Large intestine (tissue), 12 donors: ENCODE measurements at places on chromosomes 3 and 15. TPM values are rescaled to one million over a fixed set of nuclear protein-coding genes. Genes with fewer than 3 reads are reported as not detected.

Gene OR5K2
- polyA plus RNA-seq, result 0.40 TPM

DNA sequence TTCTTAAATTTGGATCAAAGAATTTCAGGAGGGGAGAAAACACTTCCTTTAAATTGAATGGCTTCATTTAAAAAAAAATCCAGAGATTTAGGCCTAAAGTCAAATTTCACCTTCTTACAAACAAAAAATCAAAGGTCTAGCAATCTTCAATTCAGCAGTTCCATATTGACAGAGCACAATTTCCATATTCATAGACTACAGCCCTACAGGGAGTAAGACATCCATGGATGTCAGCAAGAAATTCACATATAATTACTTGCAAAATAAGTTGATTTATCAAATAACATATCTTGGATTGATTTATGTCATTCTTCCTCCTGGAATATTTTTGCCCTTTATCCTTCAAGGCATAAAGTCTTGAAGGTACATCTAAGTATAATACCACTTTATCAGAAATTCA lies 103.4 kb downstream of the CNTN3 start:
- DNase-seq, result no peak
- no peak overlapping the region for H3K27ac ChIP-seq
- H3K4me3 ChIP-seq, result no peak overlapping the region
- H3K27me3 ChIP-seq, result no peaks in the 10 kb centered on the region
- no peaks in the 10 kb centered on the region for H3K36me3 ChIP-seq
- H3K4me1 ChIP-seq, result no peaks in the 10 kb centered on the region

GRCh38 chr3:37295925-37296324 lies 121.5 kb upstream of the LRRFIP2 start:
- no peak overlapping the region for H3K4me3 ChIP-seq
- peaks cover 83% of the 10 kb centered on the region for H3K36me3 ChIP-seq
- H3K27ac ChIP-seq, result no peak overlapping the region
- no peaks in the 10 kb centered on the region for H3K27me3 ChIP-seq
- no peak for DNase-seq
- no peaks in the 10 kb centered on the region for H3K4me1 ChIP-seq

Gene CELF6
- polyA plus RNA-seq, result 11.9 TPM

DNA sequence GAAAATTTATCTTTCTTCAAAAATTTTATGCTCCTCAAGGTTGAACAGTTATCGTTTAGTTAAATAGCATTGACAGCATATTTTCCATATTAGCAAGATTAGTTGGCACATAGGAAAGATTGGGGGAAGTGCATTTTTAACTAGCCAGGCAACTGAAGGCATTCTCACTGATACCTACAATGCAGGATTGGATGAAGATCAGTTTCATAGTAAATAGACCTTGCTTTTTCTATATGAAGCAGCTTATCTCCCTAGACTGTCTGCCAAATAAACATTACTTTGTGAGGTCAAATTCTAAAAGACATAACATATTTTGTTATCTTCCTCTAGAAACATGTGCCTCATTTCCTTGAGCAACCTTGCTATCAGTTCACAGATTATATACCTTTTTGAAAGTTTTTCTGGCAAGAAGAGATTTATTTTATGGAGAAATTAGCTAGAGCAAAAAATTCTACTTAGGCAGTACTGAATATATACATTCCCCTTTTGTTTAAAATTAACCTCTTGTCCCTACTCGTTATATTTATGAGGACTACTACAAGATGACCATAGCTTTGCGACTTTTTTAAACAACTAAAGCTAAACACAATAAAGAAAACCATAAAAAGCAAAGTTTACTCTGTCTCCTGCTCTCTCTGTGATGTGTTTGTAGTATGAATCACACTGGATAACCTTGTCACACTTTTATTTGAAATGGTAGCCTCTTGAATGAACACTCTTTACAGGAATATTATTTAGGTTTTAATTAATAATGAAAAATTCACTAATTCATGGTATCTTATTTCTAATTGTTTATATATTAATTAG lies 654.9 kb upstream of the TBL1XR1 start:
- peak overlapping the region; percentile 44 for H3K27ac ChIP-seq
- H3K27me3 ChIP-seq, result no peaks in the 10 kb centered on the region
- H3K36me3 ChIP-seq, result no peaks in the 10 kb centered on the region
- DNase-seq, result peak; percentile 37
- no peak overlapping the region for H3K4me3 ChIP-seq

- no peaks in the 10 kb centered on the region for H3K27me3 ChIP-seq
- peaks cover 12% of the 10 kb centered on the region for H3K4me1 ChIP-seq
- no peak overlapping the region for H3K27ac ChIP-seq
- H3K36me3 ChIP-seq, result no peaks in the 10 kb centered on the region
- DNase-seq, result no peak
- no peak overlapping the region for H3K4me3 ChIP-seq
These were observed 23.2 kb upstream of the VPS8 start for GRCh38 chr3:184788751-184789150.

Gene CFAP91
- 5.2 TPM for polyA plus RNA-seq

Gene PPP1R14D
- polyA plus RNA-seq, result 14.0 TPM

DNA sequence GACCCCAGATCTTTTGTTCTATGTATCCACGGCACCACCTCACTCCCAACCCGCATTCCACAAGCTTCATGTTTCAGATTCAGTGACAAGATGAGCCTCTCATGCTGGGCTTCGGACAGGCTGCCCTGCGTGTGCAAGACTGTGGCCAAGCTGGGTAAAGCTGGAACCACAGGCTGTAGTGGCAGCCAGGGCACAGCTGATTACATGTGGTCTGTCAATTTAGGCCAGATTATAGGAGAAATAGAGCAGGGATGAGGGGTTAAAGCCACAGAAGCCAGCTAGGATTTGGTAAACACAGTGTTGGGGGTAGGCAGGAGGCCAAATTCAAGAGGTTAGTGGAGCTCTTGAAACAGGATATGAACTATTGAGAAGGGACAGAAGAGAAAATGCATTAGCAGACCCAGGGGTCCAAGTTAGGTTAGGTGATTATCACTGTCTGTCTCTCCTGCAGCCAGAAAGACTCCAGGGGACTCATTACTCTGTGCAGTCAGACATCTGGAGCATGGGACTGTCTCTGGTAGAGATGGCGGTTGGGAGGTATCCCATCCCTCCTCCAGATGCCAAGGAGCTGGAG lies 12.9 kb downstream of the SNAPC5 start:
- no peak overlapping the region for H3K4me3 ChIP-seq
- DNase-seq, result no peak
- no peaks in the 10 kb centered on the region for H3K4me1 ChIP-seq
- H3K27me3 ChIP-seq, result no peaks in the 10 kb centered on the region
- no peak overlapping the region for H3K27ac ChIP-seq

DNA sequence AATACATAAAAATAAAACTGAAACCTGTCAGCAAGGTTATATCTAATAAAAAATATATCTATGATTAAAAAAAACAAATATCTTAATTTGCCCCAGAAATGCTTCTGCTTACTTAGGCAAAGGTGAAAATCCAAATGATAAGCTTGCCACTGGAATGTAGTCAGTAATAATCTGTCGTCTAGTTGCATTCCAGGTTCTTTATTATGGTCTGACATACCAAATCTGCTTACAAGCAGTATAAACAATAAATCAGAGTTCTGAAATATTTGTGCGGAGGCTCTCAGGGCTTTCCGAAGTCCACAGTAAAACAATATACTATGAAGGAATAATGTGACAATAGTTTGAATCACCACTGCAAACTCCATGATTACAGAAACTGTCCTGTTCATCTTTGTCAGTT lies 1133.5 kb downstream of the ROBO1 start:
- no peaks in the 10 kb centered on the region for H3K4me1 ChIP-seq
- peaks cover 3% of the 10 kb centered on the region for H3K36me3 ChIP-seq
- no peak overlapping the region for H3K4me3 ChIP-seq
- H3K27me3 ChIP-seq, result no peaks in the 10 kb centered on the region

Gene SEMA7A
- 3.5 TPM for polyA plus RNA-seq

Gene ALDH1L1
- 40.4 TPM for polyA plus RNA-seq

Gene KY
- polyA plus RNA-seq, result 3.1 TPM

DNA sequence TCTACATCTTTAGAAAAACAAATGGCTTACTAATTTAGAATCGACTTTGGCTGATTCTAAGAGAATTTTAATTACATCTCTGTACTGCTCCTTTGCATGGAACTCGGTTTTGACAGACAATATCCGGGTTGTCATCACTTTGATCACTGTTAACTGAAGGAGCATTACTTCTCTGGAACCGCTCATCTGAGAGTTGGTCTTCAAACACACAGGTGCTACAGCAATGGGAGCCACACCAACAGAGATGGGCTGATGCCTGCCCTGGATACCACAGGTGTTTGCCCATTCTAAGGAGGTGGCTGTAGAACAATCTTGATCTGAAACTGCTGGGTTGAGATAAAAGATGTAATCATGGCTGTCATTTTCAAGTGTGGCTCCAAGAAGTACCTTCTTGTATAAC lies 21.6 kb downstream of the LINS1 start:
- H3K36me3 ChIP-seq, result peaks cover 6% of the 10 kb centered on the region
- no peak for DNase-seq
- H3K27ac ChIP-seq, result no peak overlapping the region
- H3K27me3 ChIP-seq, result no peaks in the 10 kb centered on the region
- no peak overlapping the region for H3K4me3 ChIP-seq
- no peaks in the 10 kb centered on the region for H3K4me1 ChIP-seq

Gene CHRNB4
- polyA plus RNA-seq, result 4.3 TPM

- no peaks in the 10 kb centered on the region for H3K36me3 ChIP-seq
- H3K4me1 ChIP-seq, result no peaks in the 10 kb centered on the region
- peak; percentile 37 for DNase-seq
These were observed 789.2 kb downstream of the DIPK2A start for GRCh38 chr3:144760831-144761230.

Gene STRA6
- polyA plus RNA-seq, result 22.2 TPM

Gene C2CD4A
- polyA plus RNA-seq, result 3.6 TPM

Gene CAPN7
- polyA plus RNA-seq, result 46.7 TPM

Gene GASK1A
- 5.0 TPM for polyA plus RNA-seq
